ENCODE measurements at places on chromosomes 2 and 18.

GRCh38 chr2:236512902-236513435 lies 56.7 kb upstream of the ACKR3 start:
- peak; percentile 56 for DNase-seq

DNA sequence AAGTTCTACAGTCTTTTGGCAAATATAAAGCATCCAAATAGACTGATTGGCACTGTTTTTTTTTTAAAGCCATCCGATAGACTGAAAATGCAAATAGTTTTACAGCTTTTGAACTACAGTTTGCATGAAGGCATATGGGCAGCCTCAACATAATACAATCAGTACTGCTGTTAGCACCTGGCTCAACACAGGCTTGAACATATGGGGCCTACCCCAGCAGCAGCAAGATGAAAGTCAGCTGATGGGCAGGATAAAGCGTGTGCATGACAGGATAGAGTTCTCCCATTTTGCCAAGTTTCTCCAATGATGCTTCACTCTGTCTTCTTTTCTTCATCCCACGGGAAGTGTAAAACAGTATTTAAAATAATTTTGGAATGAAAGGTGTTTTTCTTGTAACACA lies 1.3 kb upstream of the AKAIN1 start:
- DNase-seq = no peak

- no peak for DNase-seq
Observed at GRCh38 chr2:41379496-41380221, 668.2 kb upstream of the PKDCC start.

DNA sequence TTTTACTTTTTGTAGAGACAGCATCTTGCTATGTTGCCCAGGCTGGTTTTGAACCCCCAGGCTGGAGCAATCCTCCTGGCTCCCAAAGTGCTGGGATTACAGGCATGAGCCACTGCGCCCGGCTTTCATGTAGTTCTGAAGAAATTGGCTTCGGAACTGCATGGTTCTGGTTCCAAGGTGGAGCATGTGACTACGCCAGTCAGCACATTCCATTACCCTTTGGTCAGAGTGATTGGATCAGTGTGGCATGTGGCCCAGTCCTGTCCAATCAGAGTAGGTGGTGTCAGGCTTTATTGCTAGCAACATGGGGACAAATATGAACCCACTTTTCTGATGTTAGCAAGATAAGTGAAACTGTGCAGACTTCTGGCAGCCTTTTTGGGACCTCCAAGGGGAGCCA lies 16.3 kb upstream of the ATOH8 start:
- peak; percentile 89 for DNase-seq

- DNase-seq = no peak
Observed at GRCh38 chr2:35989040-35989439, 366.5 kb upstream of the CRIM1 start.

GRCh38 chr2:201248288-201248844 lies 12.0 kb upstream of the CASP8 start:
- no peak for DNase-seq

GRCh38 chr2:183088061-183088460 lies 9.5 kb downstream of the DUSP19 start:
- DNase-seq = no peak

- DNase-seq = peak; percentile 84
Observed at GRCh38 chr2:11738589-11739436, 7.6 kb upstream of the LPIN1 start.

GRCh38 chr2:161979490-161979889 lies 94.5 kb downstream of the DPP4 start:
- DNase-seq = no peak

GRCh38 chr2:215917953-215918620 lies 95.3 kb downstream of the MREG start:
- peak; percentile 95 for DNase-seq

GRCh38 chr2:102880731-102881130 lies 118.9 kb downstream of the TMEM182 start:
- no peak for DNase-seq

DNA sequence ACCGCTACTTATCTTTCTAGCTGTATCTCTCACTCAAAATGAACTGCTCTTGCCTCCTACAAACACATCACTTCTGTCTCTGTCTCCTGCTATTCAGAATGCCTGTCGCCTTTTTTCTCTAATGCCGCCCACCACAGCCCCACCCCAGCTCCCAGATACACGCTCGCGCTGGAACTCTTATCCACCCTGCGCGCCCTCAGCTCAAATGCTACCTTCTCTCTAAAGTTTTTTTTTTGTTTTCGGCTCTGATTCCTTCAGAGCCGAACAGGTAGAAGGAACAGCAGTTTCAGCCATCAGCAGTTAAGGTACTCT lies 3.9 kb upstream of the SOS1 start:
- DNase-seq = no peak

DNA sequence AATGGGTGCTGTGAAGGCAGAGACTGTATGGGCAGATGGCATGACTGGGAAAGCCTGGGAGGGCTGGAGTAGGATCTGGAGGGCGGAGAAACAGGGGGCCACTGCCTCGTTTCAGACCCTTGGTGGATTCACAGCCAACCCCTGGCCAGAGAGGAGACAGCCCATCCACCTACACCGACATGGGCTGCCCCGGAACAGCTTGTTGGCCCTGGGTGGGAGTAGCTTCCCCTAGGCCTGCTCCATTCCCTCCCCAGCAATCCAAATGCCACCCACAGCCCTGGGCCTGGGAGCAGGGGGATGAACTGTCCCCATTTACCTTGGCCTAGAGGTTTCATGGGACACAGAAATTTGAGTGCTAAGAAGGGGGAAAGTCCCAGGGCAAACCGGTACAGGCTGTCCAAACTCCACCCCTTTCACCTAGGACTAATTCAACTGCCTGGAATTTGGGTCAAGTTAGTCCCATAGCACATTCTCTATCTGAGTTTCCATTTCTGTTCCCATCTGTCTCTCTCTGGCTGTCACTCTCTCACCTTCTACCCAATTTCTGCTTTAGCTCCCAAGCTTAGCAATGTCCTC lies 37.0 kb downstream of the LBH start:
- no peak for DNase-seq

DNA sequence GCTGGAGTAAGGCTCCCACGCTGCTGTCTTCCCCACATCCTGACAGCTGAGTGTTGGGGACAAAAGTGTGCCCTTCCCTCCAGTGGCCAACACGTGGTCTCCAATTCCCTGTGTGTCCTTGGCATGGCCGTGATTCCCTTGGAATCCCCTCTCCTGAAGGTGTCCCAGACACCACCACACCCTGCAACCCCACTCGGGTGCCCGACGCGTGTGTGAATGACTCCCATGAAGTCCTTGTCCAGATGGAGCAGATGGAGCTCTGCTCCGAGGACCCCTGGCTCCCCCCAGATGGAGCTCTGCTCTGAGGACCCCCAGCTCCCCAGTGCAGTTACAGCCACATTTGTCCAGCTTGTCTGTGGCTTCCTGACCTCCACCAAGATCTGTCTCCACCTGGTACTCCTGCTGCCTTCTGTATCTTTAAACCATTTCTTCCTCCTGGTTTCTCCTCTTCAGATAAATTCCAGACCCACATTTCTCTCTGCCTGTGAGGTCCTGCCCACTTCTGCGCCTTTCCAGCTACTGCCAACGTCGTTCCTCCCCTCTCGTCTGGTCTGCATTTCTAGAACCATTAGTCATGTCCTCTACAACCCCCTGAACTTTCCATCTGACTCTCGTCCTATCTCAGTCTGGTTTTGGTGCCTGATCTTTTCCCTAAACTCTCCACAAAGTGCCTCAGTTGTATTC lies 86.8 kb upstream of the PXDN start:
- peak; percentile 80 for DNase-seq

GRCh38 chr2:199258291-199258690 lies 199.4 kb downstream of the SATB2 start:
- peak; percentile 24 for DNase-seq

GRCh38 chr18:12840382-12840781 lies 43.7 kb downstream of the PTPN2 start:
- DNase-seq = no peak

DNA sequence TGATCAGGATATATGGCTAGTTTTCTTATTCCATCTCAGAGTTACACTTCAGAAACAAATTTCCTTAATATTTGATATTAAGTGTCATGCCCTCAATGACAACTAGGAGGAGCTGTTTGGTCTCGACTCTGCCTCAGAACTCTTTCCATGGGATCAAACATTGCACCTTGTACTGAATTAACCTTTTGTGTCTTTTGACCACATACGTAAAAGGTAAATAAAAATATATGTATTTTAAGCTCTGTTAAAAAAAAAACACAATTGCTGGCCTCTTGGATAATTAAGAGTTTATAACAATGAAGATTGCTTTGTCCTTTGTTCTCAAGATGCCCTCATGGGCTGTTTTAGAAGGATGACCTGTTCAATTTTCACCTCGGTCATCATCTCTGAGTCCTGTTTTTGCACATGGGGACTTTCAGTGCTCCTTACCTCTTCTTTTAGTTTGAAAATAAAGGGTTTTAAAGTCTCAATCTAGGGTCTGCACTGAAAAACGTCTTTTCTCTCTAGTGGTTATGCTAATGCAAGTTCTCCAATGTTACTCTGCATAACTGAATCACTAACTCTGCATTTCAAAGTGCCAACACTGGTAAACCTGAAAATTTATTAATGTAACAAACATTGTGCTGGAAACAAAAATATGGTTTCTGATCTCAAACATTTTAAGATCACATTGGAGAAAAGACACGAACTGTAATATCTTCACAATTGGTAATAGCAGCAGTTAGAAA lies 18.8 kb upstream of the FN1 start:
- peak; percentile 44 for DNase-seq
